ENCODE measurements at places on chromosomes 6 and 20.
A peak's percentile ranks its signal among the peaks of the same experiment; 100 is the strongest.

DNA sequence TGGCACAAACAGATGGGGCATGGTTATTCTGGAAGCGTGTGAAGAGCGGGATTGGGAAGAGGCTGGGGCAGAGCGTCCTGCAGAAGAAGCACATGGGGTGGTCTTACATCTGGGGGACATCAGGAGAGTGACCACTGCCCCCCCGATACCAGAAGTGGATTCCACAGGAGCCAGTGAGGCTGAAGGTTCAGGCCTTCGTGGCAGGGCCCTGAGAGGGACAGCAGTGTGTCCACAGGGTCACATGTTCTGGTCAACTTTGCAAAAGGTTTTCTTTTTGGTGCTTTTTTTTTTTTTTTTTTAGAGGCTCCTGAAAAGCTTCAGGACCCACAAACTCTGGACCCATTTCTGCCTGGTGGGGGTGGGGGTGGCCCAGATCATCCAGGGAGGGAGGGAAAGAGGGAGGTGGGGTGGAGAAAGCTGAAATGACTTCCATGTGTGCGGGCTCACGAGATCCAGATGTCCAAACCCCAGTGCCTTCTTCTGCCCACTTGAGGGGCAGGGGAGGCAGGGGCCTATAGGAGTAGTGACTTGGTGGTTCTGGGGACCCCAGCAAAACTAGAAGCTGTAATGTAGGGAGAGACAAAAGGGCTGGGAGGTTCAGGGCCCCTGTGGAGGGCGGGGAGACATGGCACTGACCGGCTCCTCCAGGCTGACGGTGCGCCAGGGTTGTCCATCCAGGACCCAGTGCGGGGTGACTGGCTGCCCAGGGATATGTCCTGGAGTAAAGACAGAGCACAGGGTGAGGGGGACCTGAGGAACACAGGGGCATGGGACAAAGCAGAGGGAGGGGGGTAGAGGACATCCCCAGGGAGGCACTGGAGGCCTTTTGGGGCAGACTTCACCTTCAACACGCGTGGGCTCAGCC lies 2.7 kb downstream of the ADAM33 start:
- no peak for DNase-seq

GRCh38 chr20:15942130-15942529 lies 631.1 kb downstream of the KIF16B start:
- no peak for DNase-seq

GRCh38 chr6:156809034-156809433 lies 31.9 kb downstream of the ARID1B start:
- no peak for DNase-seq

GRCh38 chr6:155125906-155126305 lies 130.8 kb downstream of the TIAM2 start:
- DNase-seq = no peak

DNA sequence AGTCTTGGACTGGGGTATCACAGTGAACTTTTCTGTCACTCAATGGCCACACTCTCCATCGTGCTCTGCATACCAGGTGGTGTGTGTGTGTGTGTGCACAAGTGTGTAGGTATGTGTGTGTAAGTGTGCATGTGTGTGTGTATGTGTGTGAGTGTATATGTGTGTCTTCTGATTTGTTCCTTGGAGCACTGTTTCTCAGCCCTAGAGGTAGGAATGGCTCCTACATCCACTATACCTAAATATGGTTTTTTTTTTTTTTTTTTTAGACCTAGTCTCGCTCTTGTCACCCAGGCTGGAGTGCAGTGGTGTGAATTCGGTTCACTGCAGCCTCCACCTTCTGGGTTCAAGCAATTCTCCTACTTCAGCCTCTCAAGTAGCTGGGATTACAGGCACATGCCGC lies 236.6 kb downstream of the PHF3 start:
- no peak for DNase-seq

DNA sequence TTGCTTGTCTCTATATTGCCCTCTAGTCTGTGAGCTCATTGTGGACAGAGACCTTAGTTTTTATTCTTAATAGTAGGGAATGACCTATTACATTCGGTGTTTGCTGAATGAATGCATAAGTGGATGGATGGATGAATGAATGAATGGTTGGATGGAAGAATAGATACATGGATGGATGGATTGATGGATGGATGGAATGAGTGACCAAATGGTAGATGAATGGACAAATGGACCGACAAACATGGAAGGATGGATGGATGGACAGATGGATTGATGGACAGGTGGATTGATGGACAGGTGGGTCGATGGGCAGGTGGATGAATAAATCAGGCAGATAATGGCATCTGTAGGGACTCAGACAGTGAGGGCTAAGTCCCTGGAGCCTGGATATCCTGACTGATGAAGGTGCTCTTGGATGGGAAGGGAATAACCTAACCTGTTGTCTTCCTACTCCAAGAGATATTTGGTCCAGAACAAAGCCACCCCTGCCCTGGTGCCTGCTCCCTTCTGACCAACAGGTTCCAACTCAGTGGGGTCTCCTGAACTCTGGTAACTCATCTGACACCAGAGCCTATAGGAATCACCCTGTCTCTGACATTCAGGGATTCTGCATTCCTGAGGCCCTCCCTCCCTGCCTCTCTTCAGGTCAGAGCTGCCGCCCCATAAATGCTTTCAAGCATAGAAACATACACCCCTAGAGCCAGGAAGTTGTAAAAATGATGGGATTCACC lies 9.6 kb upstream of the CCN5 start:
- DNase-seq = no peak

DNA sequence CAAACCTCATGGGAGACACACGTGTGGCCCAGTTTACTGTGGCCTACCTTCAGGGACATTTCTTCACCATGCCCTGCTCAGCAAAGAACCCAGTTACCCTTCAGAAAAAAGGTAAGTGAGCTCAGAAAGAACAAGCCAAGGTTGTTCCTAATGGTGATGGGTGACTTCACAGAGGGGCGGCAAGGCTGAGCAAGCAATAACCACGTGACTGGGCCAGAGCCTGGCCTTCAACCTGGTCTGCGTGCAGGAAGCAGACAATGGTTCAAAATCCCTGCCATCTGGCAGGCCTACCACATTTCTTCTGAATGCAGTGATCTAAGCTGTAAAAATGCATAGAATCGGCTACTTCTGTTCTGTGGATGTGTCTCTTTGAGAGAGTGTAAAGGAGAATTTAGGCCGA lies 115.5 kb upstream of the CST7 start:
- DNase-seq = no peak

DNA sequence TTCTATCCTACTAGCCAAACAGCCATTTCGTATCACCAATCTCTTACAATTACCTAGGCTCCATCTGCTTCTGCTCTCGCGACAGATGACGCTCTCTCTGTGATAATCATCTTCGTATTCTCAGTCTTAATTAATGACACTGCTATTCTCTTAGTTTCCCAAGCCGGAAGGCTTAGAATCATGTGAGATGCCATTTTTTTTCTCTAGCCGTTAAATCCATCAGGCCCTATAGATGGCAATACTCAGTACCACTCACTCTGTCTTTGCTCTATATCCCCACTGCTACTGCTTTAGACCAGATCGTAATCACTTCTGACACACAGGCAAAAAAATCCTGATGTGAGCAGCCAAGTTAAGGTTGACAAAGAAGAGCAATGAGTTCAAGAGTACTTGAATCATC lies 2.1 kb upstream of the THEMIS start:
- peak; percentile 65 for DNase-seq

DNA sequence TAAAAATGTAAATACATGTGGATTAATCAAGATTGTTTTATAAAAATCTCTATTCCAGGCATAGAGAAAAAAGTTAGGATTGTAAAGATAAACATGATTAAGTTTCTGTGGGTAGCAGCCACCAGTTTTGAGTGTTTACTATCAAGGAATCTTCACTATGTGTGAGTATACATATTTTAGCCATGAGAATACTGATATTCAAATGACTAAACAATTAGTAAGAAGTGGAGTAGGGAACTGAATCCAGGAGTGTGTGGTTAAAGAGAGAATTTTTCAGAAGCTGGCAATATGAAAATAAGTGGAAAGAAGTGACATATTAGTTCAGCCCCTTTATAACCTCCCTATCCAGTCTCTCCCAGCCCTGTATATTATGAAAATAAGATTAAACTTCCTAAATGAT lies 10.3 kb downstream of the ELOVL2 start:
- DNase-seq = no peak

GRCh38 chr20:23782366-23782983 lies 31.7 kb upstream of the CST1 start:
- no peak for DNase-seq

GRCh38 chr6:43939281-43940070 lies 169.5 kb downstream of the VEGFA start:
- DNase-seq = no peak

DNA sequence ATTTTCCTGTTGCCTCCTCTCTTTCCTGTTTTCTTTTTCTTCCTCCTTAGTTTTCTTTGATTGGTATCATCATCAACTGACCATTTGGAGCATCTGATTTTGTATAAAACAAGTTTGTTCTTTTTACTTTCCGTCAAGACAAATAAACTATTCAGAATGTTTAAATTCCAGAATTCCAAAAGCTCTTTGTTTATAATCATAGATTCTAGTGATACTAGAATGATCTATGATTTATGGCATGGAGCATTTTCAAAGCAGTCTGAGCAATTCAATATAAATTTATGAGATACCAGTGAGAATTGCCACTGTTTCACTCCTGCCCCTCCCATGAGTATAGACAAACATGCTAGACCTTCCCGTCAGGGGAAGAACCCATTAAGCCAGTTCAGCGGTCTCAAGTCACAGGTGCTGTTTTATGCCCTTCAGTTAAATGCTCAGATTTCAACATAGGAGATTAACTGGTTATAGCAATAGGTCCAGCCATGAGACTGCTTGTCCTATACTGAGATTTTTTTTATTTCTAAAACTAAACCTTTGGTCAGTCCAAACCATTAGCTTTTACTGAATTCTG lies 60.7 kb downstream of the GRIK2 start:
- no peak for DNase-seq

DNA sequence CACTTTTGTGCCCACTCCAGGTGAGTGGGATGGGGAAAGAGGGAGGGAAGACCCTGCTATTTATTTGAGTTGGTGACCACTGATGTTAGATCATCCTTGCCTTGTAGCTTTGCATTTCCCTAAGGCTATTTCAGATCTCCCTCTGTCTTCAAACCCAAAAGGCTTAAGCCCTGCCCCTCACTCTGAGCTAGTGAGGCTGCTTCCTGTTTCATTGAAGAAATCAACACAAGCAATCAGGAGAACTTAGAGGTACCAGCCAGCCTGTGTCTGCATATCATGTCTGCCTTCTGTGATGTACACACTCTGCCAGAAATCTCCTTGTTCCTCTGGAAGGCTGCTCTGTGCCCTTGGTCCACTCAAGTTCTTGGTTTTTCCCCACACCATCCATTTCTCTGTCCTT lies 135.3 kb downstream of the ARID1B start:
- no peak for DNase-seq

- no peak for DNase-seq
Observed at GRCh38 chr20:37144856-37145404, 34.2 kb upstream of the RPN2 start.

GRCh38 chr6:47254051-47254450 lies 55.7 kb downstream of the TNFRSF21 start:
- no peak for DNase-seq

DNA sequence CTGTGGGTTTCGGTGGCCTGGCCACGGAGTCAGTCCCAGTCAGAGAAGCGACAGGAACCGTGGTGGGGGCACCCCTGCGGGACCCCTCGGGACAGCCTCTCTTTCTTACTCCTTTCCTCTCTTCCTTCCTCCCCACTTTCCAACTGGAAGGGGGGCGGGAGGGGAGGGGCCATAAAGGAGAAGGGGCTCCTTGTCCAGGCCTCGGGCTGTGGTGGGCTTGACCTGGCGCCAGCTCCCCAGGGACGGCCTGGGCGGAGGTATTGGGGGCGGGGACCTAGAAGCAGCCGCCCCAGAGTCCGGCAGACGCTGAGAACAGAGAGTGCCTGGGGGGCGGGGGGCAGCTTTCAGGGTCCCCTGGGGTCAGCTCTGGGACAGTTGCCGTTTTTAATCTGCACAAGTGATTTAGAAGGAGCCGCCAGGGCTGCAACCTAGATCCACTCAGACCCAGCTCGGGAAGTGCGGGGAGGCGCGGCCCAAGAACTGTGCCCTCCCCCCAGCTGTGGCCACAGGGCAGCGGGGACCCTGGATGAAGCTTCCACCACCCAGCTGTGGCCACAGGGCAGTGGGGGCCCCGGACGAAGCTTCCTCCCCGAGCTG lies 6.4 kb upstream of the ABHD16B start:
- DNase-seq = no peak

DNA sequence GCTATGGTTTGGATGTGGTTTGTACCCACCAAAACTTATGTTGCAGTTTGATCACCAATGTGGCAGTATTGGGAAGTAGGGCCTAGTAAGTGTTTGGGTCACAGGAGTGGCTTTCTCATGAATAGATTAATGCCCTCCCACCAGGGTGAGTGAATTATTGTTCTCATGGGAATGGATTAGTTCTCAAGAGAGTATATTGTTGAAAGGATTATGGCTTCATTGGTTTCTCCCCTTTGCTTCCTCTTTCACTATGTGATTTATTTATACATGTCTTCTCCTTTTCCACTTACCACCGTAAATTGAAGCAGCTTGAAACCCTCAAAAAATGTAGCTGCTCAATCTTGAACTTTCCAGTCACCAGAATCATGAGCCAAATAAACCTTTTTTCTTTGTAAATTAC lies 10.8 kb downstream of the UFL1 start:
- no peak for DNase-seq

GRCh38 chr6:92377137-92377536 lies 1042.2 kb downstream of the EPHA7 start:
- no peak for DNase-seq

DNA sequence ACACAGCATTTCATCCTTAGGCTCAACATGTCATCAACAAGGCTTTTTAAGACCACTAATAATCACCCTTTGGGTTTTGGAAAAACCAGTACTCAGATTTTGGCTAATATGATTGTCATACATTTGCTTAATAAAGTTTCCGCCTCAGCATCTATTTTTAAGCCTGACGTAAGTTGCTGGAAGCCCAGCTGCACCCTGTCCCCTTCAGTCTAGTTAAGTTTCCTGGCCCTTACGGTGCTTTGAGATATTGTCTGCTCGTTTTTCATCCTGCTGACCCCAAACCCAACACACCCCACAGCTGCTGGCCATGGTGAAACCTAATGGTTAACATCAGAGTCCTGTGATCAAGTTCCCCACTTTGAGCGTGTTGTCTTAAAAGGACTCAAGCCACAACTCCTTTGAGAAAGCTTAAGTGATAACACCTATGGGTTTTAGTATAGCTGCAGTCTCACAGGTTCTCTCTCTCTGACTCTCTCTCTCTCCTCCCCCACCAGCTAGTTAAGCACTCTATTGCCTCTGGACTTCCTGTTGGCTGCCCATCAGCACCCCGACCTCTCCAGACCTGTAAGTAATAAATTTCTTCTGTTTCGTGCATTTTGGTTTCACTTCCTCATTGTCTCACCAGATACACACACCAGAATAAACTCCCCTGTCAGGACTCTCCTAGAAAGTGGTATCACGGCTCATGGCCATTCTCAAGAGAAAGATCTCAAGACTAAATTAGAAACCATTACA lies 802.0 kb downstream of the C6orf118 start:
- no peak for DNase-seq

DNA sequence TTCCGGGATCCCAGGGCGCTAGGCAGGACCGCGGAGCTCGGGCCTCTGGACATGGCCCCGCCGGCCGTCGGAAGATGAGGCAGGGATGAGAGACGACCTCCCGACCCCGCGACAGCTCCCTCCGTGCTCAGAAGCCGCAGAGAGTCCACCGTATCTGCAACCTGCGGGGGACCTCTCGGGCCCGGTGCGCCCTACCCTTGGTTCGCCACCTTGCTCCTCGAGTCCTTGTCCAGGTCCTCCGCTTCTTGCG lies 301 bp downstream of the PPP1R3D start:
- no peak for DNase-seq

All from CD8-positive, alpha-beta memory T cell (primary cell).